Upper lobe of right lung (tissue), 1 donor: ENCODE measurements at places on chromosomes 11 and 22.

DNA sequence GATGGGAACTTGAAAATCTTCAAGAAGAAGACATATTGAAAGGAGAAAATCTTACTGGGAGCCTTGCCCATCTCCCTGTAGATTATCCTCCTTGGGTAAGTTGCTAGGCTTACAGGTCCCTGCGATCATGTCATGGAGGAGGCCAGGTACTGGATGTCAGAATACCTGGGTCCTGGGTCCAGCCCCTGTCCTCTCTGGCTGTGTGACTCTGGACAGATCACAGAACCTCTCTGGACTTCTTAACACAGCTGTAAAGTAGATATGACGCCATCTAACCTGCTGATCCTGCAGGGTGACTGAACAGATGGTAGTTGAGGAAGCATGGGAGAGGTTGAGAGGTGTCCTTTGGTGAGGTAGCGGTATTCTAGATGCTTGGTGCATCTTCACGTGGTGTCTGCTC is 4.1 kb downstream of the TSKU start:
- peak; percentile 6 for DNase-seq

GRCh38 chr11:109971184-109971523 is 122.0 kb upstream of the ZC3H12C start:
- DNase-seq: no peak

DNA sequence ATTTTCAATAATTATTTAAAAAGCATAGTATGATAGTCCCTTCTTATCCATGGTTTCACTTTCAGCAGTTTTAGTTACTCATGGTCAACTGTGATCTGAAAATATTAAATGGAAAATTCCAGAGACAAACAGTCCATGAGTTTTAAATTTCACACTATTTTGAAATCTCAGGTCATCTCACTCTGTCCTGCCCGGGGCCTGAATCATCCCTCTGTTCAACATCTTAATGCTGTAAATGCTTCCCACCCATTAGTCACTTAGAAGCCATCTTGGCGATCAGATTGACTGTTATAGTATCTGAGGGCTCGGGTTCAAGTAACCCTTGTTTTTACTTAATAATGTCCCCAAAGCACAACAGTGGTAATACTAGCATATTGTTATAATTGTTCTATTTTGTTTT is 1509.3 kb downstream of the FAM181B start:
- no peak for DNase-seq

GRCh38 chr11:115606498-115607220 is 102.4 kb upstream of the CADM1 start:
- no peak for DNase-seq

- no peak for DNase-seq
Measured at GRCh38 chr22:38026130-38027111, 30.8 kb upstream of the PICK1 start.

- DNase-seq: no peak
Measured at GRCh38 chr22:20221421-20222340, 46.4 kb downstream of the RTN4R start.

- no peak for DNase-seq
Measured at GRCh38 chr22:42171417-42171816, 40.8 kb upstream of the CYP2D6 start.

- DNase-seq: no peak
Measured at GRCh38 chr11:128052912-128053641, 534.3 kb downstream of the ETS1 start.
